Colonic mucosa (tissue), 4 donors: ENCODE measurements at places on chromosomes 5 and 9. TPM values are rescaled to one million over a fixed set of nuclear protein-coding genes. Genes with fewer than 3 reads are reported as not detected.
A peak's percentile ranks its signal among the peaks of the same experiment; 100 is the strongest.

The SLC34A3 gene
- total RNA-seq, result not detected

The FAM163B gene
- total RNA-seq, result 1.2 TPM

The GNE gene
- 190 TPM for total RNA-seq

The CCDC192 gene
- total RNA-seq, result not detected

The PCDHB5 gene
- 0.10 TPM for total RNA-seq

GRCh38 chr5:80654054-80654390 is 430 bp upstream of the MSH3 start:
- H3K4me3 ChIP-seq, result peak overlapping the region; percentile 83
- H3K36me3 ChIP-seq, result no peaks in the 10 kb centered on the region

GRCh38 chr9:116325924-116326323 is 172.3 kb downstream of the PAPPA start:
- H3K36me3 ChIP-seq, result no peaks in the 10 kb centered on the region
- H3K27me3 ChIP-seq, result no peaks in the 10 kb centered on the region
- no peaks in the 10 kb centered on the region for H3K4me1 ChIP-seq

- H3K4me3 ChIP-seq, result no peak overlapping the region
- H3K27ac ChIP-seq, result no peak overlapping the region
- H3K36me3 ChIP-seq, result no peaks in the 10 kb centered on the region
- H3K27me3 ChIP-seq, result no peaks in the 10 kb centered on the region
These were observed 24.5 kb downstream of the MRPS30 start for GRCh38 chr5:44833249-44833648.

DNA sequence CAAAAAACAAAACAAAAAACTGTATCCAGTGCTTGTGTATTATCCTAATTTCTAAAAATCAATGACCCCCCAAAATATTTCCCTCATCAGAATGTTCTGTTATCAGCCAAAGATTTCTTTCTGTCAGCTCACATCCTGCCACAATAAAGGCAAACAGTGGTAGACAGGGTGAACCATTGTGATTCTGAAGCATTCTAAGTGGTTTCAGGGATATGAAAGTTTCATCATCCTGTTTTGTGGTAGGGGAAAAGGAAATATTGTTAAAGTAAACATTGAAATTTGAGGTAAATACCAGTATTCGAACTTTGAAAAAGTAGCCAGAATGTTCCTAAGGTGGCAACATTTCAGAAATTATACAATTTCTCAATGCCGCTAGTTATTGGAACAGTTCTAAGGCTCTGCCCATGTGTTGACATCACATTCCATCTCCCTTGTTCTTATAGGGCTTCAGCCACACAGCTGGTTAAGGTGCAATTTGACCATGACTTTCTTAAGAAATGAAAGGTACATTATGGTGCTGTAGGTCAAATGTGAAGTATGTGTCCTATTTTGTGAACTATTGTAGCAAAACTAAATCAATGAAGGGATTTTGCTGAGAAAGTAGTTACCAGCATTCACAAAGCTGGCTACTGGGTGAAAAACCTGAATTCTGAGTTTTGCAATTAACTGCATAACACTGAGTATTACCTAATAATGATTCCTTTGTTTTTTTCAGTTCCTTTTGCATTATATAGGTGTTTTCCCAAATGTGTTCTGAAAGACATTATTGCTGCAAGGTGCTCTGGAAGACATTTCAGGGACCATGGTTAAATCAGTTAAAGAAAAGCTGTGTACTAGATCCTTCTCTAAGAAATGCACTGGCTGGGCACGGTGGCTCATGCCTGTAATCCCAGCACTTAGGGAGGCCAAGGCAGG is 107.6 kb upstream of the RASGRF2 start:
- H3K27ac ChIP-seq, result no peak overlapping the region
- H3K27me3 ChIP-seq, result no peaks in the 10 kb centered on the region
- H3K4me1 ChIP-seq, result no peaks in the 10 kb centered on the region
- H3K4me3 ChIP-seq, result no peak overlapping the region
- DNase-seq, result no peak

DNA sequence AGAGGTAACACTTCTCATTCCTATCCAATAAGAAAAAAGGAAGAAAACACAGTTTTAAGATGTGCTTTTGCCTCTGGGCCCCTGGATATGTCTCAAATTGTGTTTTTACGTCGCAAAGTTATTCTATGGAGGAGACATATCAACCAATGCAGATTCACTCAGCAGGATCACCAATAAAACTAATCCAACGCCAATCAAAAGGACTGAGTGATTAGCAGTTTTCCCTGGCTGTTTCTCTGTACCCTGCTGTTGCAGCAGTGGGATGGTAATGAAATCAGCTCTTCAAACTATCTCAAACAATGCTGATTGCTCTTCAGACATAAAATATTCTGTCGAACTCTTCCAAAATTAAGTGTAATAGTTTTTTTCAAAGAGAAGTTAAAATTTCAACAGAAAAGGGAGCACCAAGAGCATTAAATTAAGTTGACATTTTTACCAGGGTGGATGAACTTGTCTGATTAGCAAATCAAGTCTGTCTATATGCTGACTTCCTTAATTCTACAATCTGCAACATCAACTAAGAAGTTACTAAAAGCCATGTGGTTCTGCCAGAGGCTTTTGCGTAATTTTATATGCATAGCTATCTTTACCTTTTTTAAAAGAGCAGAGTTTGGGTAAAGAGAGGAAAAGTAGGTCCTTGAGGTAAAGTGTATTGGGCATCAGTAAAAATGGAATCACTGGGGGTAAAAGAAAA is 9.7 kb upstream of the HK3 start:
- no peak overlapping the region for H3K4me3 ChIP-seq
- H3K36me3 ChIP-seq, result peaks cover 9% of the 10 kb centered on the region
- no peak overlapping the region for H3K27ac ChIP-seq
- H3K4me1 ChIP-seq, result no peaks in the 10 kb centered on the region

DNA sequence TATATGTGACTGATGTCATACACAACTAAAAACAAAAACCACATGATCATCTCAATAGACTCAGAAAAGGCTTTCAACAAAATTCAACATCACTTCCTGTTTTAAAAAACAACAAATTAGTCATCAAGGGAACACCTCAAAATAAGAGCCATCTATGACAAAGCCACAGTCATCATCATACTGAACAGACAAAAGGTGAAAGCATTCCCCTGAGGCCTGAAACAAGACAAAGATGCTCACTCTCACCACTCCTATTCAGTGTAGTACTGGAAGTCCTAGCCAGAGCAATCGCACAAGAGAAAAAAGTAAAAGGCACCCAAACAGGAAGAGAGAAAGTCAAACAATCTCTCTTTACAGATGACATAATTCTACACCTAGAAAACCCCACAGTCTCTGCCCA is 893.5 kb upstream of the EDIL3 start:
- no peaks in the 10 kb centered on the region for H3K27me3 ChIP-seq
- no peaks in the 10 kb centered on the region for H3K36me3 ChIP-seq
- no peak overlapping the region for H3K4me3 ChIP-seq
- no peaks in the 10 kb centered on the region for H3K4me1 ChIP-seq
- no peak overlapping the region for H3K27ac ChIP-seq
- no peak for DNase-seq

DNA sequence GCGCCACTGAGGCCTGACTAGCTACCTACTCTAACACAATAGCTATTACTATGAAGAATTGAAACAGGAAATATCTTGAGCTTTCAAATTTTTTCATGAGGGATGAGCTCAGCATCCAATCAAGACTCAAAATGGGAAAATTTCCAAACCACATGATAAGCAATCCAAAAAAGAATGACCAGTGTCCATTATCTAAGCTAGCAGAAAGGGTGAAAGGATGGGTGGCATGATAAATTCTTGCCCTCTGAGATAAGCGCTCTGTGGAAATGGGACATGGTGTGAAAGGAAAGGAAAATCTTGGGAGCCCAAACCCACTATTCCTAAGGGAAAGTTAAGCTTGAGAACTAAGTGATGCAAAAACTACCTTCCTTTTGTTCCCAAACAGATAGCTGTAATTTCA is 170.2 kb upstream of the NREP start:
- H3K36me3 ChIP-seq, result no peaks in the 10 kb centered on the region
- DNase-seq, result no peak
- H3K4me1 ChIP-seq, result no peaks in the 10 kb centered on the region
- no peaks in the 10 kb centered on the region for H3K27me3 ChIP-seq

DNA sequence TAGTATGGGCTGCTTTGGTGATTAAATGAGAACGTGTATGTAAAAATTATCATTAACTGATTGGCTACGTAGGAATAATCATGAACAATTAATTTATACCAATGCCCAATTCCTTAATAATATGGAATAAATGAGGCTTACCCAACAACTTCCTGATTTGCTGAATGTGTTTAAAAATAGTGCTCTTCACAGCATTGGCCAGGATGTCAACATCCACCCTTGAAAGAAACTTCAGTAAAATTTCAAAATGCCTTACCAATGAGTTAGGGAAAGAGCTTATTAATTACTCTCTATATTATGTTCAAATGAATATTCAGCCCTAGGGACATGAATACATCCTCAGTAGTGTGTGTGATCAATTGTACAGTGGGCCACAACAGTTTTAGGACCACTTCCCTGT is 401.4 kb downstream of the PSAT1 start:
- no peak overlapping the region for H3K27ac ChIP-seq
- H3K27me3 ChIP-seq, result no peaks in the 10 kb centered on the region
- no peaks in the 10 kb centered on the region for H3K4me1 ChIP-seq
- no peaks in the 10 kb centered on the region for H3K36me3 ChIP-seq

- H3K27ac ChIP-seq, result peak overlapping the region; percentile 83
- no peak overlapping the region for H3K4me3 ChIP-seq
- no peaks in the 10 kb centered on the region for H3K36me3 ChIP-seq
- no peaks in the 10 kb centered on the region for H3K27me3 ChIP-seq
These were observed 36.8 kb upstream of the NEK6 start for GRCh38 chr9:124220946-124221451.
